Cortex of kidney (tissue), 1 donor: ENCODE measurements at places on chromosomes 7 and 10.

DNA sequence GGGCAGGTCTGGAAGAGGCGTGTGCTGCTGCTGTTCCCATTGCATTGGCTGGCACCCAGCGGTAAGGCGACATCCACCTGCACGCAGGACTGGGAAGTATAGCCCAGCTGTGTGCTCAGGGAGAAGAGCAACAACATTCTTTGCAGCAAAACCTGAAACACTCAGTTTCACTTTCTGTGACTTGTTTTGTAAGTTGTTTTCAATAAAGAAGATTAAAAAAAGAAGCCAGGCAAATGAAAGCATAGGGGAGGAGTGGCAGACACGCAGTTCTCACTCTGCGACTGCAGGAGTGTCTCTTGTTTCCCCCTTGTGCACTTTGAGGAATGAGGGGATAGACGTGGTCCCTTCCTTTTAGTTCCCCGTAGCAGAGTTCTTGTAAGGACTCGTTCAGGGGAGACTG, 5.8 kb downstream of the FBH1 start:
- DNase-seq, result no peak

GRCh38 chr10:3095373-3096139, 28.2 kb downstream of the PFKP start:
- no peak for DNase-seq

- DNase-seq, result no peak
These were observed 98.6 kb downstream of the NKX6-2 start for GRCh38 chr10:132687181-132687892.

GRCh38 chr10:33790521-33791271, 456.2 kb upstream of the NRP1 start:
- no peak for DNase-seq

GRCh38 chr7:144941127-144941526, 105.3 kb upstream of the TPK1 start:
- no peak for DNase-seq
